ENCODE measurements at places on chromosomes 5 and 9.

GRCh38 chr5:76938177-76938576 is 14.7 kb upstream of the CRHBP start:
- no peak for DNase-seq

DNA sequence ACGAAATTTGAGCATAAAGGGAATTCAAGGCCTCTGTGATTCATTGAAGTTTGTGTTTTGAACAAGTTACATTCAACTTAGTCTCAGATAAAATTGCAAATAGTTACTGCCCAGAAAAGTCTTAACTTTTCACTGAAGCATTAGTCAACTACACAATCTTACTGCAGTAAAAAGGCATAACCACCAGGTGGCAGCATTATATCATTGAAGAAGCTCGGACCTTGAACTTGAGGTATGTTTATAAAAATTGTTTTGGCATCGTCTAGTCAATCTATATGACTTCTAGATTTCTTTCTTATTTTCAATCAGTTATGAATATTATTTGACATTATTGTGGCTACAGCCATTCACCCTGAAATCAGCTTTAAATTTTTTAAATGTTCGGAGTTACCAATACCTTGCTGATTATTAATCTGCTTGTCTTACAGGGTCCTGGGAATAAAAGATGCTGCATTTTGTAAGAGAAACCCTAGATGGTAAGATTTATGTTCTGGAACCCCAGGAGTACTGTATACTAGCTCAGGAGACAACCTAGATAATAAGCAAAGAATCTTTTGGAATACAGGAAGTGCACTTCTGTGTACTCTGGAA is 83.9 kb upstream of the GRAMD2B start:
- DNase-seq = no peak

GRCh38 chr9:107378006-107378405 is 94.9 kb downstream of the RAD23B start:
- no peak for DNase-seq

GRCh38 chr5:1685066-1685465 is 114.6 kb downstream of the MRPL36 start:
- no peak for DNase-seq

DNA sequence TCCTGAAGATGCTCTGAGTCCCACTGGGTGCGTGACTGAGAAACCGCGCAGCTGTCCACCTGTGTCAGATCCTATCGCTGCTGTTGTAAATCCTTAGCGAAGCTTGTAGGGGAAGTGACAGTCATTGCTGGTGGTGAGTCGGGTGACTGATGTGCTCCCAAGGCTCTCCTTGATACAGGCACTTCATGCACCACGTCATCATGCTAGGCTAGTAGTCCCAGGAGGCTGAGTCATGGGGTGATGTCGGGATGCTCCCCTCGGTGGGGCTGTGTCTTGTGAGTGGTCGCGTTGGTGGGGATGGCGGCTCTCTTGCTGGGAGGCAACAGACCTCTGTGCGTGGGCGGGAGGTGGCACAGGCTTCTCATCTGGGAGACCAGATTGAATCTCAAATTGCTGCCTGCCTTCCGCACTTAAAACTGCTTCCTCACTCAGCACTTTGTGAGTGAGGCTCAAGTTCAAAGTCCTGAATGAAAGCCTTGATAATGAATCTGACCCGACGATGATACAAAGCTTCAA is 84.7 kb downstream of the CSNK1A1 start:
- no peak for DNase-seq

Measured in epithelial cell of prostate (primary cell).